Fibroblast of villous mesenchyme (primary cell): ENCODE measurements at places on chromosomes 11 and 22. TPM values are rescaled to one million over a fixed set of nuclear protein-coding genes. Genes with fewer than 3 reads are reported as not detected.
A peak's percentile ranks its signal among the peaks of the same experiment; 100 is the strongest.

Gene POU2AF2
- total RNA-seq = not detected in 2 replicates

Gene OR2AG1
- total RNA-seq = not detected in 2 replicates

Gene OR8G5
- total RNA-seq = not detected in 2 replicates

Gene EHF
- under 0.01 TPM in 1 of 2 replicates, not detected in the other for total RNA-seq

Gene TEF
- 7.7 and 8.6 TPM in 2 replicates for total RNA-seq

Gene SLC25A18
- under 0.01 and 0.32 TPM in 2 replicates for total RNA-seq

Gene UCP2
- total RNA-seq = 2.6 and 6.1 TPM in 2 replicates

Gene PRODH
- total RNA-seq = not detected in 2 replicates

Gene SORL1
- total RNA-seq = under 0.01 and 0.43 TPM in 2 replicates

Gene DNAJB7
- not detected in 2 replicates for total RNA-seq

GRCh38 chr11:97622795-97623194, 1233.0 kb downstream of the JRKL start:
- DNase-seq = no peak

DNA sequence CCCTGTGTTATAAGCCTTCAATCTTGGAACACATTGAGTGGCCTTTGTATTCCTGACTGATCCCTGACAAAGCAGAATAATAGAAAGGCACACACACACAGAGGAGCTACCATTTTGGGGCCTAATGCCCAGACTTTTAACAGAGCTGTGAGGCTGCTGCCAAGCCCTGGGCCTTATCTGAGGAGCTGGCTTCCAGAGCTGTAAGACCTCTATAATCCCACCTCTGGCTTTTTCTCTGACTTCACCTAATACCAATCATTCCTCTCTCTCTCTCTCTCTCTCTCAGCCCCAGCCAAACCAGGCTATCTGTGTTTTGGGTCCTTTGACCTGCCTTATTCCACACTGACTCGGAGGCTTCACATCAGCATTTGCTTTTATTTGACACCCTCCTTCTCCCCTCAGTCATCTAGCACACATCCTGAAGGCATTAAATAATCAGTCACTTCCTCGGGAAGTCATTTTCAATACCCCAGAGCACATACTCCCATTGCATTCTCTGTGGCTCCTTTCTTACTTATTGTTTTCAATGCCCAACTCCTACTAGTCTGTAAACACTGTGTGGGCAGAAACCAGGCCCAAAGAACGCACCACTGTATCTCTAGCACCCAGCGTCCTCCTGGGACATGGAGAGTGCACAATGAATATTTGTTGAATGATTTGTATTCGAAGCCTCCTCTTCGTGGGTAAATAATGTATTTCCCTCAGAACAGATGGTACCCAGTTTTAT, 21.2 kb upstream of the TRIM44 start:
- peak; percentile 57 for DNase-seq

GRCh38 chr11:134794192-134794591, 382.1 kb upstream of the B3GAT1 start:
- DNase-seq = no peak

DNA sequence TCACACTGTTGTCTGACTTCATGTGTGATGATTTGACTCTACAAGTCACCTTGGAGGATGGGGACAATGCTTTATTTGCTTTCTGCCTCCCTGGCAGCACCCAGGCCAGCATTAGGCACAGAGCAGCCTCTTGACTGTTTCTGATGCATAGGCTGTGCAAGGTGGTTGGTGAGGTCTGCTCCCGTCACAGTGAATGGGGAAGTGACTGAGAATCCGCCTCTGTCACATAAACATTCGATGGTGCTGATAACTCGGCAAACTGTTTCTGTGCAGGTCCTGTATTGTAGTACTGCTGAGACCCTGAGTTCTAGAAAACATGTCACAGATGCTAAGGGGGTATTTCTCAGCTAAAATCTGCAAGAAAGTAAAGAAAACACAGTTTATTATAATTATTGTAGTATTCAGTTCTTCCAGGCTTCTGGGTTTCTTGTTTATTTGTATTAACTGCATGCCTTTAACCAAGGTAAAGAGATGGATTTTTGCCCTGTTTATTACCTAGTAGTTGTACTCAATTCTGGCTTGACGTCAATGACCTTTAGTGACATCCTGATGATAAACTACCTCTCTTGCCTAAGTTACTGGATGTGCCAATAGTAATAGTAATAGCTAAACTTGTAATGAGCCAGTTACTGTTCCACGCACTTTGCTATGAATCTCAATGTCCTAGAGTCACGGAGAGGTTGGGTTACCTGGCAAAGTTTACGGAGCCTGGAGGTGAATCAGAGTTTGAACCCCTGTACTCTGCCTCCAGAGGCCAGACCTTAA, 24.8 kb upstream of the RCN1 start:
- no peak for DNase-seq

DNA sequence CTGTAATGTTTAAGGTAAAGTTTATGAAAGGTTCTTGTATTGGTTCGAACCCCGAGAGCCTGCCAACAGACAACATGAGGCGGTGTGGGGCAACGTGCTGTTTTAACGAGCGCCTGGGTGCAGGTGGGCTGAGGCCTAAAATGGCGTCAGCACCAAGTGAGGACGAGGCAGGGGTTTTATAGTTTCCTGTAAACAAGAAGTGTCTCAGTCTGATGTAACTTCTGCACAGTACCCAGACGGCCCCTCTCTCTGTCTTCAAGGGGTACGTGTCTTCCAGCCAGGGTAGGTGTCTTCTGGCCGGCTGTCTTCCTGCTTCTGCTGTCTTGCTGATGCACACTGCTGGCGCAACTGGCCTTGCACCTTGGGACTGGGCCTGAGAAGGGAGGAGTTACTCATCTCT, 2.7 kb downstream of the PPFIBP2 start:
- DNase-seq = no peak

GRCh38 chr22:28031383-28031922, 112.4 kb upstream of the PITPNB start:
- DNase-seq = no peak

- DNase-seq = peak; percentile 86
Measured at GRCh38 chr11:120546312-120547205, 35.0 kb downstream of the GRIK4 start.

DNA sequence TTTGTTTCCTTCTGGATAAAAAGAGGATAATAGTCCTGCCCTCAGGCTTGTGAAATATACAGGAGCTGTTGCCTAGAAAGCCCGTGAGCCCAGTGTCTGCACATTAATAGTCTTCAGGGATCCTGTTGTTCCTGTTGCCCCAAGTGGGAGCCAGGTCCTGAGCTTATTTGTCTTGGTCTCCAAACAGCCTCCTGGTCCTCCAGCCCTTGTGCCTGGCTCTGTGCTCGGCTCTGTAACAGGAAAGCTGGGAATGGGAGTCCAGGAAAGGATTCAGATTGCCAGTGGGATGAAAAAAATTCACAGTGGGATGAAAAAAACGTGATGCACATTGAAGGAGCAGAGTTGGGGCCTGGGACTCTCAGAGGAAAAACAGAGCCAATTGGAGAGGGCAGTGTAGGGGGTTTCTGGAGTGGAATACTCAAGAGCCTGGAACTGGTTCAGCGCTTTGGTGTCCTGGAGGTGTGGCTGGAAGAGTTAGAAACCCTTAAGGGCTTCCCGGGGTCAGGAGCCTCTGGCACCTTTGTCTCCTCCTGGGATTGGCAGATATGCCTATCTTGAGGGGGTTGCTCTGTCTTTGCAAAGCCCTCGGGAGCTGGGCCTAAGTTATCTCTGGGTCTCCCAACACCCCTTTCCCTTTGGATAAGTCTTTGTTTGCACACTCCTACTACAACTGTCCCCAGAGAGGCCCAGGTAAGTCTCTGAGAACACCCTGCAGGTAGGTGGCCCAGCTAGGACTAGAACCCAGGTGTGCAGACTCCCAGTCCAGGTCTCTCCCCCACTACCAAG, 2.3 kb upstream of the INPPL1 start:
- no peak for DNase-seq

- no peak for DNase-seq
Measured at GRCh38 chr11:80346353-80347059, 905.7 kb upstream of the TENM4 start.

DNA sequence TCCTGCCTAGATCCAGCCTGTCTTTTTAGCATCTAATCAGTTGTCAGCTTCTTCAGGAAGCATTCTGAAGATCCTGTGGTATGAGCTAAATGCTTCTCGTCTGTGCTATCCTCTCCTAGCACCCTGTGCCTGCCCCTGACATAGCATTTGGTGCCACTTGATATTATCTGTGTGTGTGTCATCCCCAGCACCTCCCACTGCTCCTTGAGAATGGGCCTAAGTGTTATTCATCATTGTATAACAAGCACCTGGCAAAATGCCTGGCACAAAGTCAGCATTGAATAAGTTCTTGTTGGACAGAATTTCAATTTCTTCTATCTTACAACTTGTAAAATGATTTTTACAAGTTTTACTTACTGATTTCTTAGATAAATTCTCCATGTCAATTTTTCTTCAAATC, 28.1 kb upstream of the OLFML1 start:
- DNase-seq = no peak

DNA sequence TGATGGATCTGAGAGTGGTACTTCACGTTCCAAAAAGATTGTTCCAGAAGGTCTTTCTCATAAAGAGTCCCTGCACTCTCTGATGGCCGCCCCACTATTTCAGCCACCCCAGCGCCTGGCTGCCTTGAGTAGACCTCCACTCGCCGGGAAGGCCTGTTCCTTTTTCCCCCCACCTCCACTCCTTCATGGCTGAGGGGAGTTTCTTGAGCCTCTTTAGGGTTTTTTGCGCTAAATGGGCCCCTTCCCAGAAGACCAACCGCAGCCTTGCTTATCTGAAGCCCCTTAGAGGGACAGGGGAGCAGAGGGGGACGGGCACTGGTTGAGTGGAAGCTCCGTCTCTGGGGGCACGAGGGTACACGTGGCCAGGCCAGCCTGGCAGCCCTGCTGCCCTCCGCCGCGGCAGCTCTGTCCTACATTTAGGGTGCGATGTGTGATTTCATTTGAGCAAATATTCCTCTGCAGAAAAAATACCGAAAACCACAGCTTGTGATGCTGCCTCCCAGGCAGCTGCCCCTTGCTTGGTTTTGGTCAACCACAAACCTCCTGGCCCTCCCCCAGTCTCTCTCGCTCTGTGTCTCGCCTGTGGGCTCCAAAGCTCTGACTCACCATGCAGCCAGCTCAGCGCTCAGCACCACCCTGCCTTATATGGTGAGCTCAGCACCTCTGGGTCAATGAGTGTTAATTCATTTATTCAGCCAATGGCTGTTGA, 88.7 kb downstream of the TP53I11 start:
- DNase-seq = peak; percentile 98

- DNase-seq = no peak
Measured at GRCh38 chr11:116640641-116641402, 132.0 kb downstream of the BUD13 start.

DNA sequence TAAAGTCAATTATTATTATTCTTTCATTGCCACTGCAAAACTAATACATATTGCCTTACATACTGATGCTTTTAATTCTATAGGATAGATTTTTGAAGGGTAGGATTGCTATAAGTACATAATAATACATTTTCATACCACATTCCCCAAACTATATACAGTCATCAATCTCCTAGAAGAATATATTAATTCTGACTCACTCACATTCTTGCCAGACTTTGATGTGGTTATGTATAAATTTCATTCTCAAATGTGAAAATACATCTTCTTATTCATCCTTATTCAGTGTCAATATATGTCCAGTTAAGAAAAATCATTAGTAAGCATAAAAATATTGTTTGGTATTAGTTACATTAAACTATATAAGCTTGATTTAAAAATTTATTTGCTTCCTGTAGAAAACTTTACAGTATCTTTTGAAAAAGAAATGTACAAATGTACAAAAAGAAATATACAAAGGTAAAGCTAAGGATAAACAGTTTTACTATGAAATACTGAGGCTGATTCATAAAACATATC, 458.8 kb upstream of the CNTN5 start:
- no peak for DNase-seq

DNA sequence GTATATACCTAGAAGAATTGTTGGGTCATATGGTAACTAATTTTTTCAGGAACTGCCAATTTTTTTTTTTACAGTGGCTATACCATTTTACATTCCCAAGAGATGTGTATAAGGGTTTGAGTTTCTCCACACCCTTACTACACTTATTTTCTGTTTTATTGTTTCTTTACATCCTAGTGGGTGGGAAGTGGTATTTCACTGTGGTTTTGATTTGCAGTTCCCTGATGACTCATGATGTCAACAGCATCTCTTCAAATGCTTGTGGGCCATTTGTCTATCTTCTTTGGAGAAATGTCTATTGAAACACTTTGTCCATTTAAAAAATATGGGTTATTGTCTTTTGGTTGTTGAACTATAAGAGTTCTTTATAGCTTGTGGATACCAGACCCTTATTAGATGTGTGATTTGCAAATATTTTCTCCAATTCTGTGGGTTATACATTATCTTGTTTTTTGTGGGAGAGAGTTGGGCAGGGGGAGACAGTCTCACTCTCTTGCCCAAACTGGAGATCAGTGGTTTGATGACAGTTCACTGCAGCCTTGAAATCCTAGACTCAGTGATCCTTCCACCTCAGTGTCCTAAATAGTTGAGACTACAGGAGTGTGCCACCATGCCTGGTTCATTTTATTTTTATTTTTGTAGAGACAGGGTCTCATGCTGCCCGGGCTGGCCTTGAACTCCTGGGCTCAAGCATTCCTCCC, 30.3 kb upstream of the PISD start:
- DNase-seq = peak; percentile 46

DNA sequence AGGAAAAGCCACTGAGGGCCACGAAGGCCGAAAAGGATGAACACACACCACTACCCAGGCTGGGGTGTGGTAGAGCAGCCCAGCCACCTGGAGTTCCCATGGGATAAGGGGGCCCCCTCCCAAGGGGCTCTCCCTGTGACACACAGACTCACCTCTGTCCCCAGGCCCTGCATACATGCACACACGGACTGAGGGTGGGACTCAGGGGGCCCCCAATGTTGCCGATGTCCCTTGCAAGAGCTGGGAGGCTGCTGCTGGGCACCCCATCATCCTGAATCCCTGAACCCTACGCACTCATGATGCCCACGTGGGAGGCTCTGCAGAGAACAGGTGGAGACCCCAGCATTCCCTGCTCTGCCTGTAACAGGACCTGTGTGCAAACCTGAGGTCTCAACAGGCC, 14.5 kb downstream of the SHANK2 start:
- DNase-seq = no peak

DNA sequence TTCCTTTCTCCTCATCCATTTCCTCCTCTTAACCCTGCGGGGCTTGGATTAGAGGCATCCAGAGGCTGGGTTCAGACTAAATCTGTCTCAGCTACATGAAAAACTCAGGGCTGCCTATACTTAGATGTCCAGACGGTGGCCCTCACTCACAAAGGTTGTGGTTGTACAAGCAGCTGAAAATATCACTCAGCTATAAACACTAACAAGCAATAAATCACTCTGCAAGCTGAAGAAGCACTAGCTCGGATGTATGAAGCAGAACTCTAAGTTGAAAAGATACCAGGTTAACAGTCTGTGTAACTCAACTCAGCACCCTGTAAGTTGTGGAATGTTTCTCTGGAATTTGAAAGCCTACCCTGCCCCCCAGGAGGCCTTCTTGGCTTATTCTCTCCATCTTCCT, 82.9 kb downstream of the EXT2 start:
- peak; percentile 71 for DNase-seq

- DNase-seq = no peak
Measured at GRCh38 chr11:3949125-3949524, 93.7 kb downstream of the STIM1 start.
